ENCODE measurements at places on chromosomes 3 and 15.
A peak's percentile ranks its signal among the peaks of the same experiment; 100 is the strongest.

GRCh38 chr15:100696452-100696851, 94.1 kb downstream of the ASB7 start:
- no peak for DNase-seq

- peak; percentile 81 for DNase-seq
Observed at GRCh38 chr3:140863580-140864009, 78.0 kb upstream of the SLC25A36 start.

DNA sequence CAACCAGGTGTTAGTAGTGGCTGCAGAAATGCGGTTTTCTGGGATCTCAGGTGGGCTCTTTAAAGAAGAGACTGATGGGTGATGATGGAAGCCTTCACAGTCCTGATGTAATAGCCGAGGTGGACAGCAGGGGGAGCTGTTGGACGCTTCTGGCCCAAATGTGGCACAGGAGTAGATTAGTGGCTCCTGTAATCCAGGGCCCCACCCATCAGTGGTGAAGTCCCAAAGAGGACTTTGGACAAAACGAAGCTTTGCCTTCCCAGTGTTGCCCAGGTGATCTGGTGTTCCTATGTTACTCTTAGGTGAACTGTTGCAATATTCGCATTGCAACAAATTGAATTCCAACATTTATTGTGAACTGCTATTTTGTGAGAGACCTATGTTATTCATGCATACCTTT, 31.8 kb upstream of the MYZAP start:
- peak; percentile 26 for DNase-seq

DNA sequence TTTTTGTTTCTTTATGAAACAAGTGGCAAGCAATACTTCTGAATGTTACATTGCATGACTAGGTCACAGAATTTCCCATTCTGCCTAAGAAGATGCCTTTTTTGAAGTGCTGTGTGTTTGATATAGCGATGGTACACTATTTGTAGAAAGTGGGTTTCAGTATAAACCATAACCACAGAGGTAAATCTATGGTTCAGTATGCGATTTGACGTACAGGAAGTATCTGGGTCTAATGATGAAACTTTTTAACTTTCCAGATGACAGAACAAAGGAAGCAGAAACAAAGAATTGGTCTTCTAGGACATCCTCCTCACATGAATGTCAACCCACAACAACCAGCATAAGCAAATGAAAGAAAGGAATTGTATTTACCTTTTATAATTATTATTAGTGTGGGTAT, 133.4 kb upstream of the BHLHE40 start:
- DNase-seq = no peak

GRCh38 chr3:67686069-67686468, 31.7 kb upstream of the SUCLG2 start:
- DNase-seq = no peak

GRCh38 chr3:148625991-148626390, 71.7 kb upstream of the AGTR1 start:
- DNase-seq = no peak

DNA sequence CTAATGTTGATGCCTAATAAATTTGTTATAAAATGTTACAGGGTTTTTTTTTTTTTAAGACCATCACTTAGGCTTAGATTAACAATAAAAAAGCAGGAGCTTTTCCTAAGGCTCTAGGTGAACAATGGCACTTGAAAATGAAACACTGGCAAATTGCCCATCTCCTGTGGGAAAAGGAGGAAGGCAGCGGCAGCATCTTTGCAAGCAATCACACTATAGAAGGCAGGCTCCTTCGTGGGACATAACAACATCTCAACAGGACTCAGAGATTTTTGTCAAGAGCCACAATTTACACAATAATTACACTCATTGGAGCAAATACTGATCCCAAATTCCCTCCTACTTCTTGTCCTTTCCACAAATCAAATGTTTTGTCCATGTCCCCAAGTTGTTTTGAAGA, 646.7 kb downstream of the ROBO2 start:
- no peak for DNase-seq

GRCh38 chr15:90087454-90088154, 14.7 kb downstream of the IDH2 start:
- DNase-seq = no peak

DNA sequence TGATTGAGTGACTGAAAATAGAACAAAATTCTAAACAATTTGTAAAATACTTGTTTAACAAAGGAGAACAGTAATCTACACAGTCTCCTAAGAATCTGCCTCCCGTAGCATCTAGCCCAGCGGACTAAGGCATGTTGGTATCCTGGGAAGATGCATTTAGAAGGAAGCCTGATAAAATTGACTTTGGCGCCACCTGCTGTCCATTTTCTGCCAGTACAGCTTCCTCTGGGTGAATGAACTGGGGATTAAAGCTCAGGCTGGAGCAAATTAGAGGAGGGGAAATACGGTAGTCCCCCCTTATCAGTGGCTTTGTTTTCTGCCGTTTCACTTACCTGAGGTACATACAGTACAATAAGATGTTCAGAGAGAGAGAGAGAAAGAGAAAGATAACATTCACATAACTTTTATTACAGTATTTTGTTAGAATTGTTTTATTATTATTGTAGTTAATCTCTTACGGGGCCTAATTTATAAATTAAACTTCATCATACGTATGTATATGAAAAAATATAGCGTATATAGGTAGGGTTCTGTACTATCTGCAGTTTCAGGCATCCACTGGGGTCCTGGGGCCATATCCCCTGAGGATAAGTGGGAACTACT, 191.6 kb downstream of the GAP43 start:
- peak; percentile 18 for DNase-seq

DNA sequence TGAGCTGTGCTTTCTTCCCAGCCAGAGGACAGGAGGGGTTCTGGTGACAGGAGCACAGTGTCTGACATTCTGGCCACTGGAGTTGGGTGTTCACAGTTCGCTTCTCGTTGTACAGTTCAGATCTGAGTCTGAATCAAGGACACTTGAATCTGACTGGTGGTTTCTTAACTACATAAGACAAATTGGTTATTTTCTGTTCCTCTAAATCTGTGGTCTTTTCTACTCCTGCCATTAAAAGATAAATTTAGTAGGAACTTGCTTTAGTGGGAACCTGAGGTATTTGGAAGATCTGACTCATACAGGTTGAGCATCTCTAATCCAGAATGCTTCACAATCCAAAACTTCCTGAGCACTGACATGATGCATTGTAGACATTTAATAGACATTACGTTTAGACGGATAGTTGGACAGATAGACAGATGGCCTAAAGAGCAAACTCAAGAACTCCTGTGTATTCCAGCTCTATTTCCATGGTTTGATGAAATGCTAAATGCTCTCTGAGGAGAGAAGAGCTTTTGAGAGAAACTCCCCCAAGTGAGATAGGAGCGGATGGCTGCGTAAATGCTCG, 71.0 kb downstream of the CCK start:
- no peak for DNase-seq

- no peak for DNase-seq
Observed at GRCh38 chr15:43545426-43545825, 28.0 kb downstream of the MAP1A start.

DNA sequence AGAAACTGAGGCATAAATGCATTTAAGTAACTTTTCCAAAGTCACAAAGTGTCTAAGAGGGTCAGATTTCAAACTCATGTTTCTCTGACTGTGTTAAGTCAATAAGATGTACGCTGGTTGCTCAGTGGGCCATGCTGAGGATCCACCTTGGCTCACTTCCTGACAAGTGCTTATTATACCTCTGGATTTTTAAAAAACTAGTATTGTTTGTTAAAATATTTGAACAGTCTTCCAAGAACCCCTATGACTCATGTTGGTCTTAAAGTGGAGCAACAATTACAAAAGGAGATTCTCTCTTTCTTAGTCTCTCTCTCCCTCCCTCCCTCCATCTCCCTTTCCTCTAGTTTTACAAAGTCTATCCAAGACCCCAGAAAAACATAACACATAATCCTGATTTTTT, 1050.2 kb downstream of the AGBL1 start:
- no peak for DNase-seq

- no peak for DNase-seq
Observed at GRCh38 chr3:80060664-80061063, 292.9 kb upstream of the ROBO1 start.

- no peak for DNase-seq
Observed at GRCh38 chr3:62131620-62132019, 241.7 kb downstream of the FEZF2 start.

DNA sequence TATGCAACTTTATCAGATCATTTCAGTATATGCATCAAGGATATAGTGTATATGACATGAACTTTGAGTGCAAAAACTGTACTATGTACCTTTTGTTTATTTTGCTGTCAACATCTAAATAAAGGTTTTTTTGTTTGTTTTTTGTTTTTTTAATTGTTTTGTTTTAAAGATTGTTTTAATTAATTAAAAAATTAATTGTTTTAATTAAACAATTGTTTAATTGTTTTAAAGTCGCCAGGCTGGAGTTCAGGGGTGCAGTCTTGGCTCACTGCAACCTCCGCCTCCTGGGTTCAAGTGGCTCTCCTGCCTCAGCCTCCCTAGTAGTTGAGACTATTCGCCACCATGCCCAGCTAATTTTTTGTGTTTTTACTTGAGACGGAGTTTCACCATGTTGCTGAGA, 79.9 kb upstream of the LRRFIP2 start:
- DNase-seq = no peak

- DNase-seq = no peak
Observed at GRCh38 chr15:74897300-74897701, 7.5 kb downstream of the MPI start.

DNA sequence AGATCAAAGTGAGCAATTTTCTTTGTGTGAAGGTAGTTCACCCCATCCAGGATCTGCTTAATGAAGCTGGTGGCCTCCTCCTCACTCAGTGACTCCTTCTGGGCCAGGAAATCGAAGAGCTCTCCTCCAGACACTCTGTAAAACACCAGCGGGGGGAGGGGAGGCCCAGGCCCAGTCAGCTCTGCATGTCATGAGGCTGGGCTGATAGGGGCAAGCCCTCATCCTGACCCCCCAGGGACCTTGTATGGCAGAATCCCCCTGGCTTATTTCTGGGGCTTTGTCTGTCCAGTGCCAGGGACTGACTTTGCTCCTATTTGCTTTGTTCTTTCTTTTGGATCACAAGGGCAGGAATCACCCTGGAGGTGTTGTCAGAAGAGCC, 74.9 kb downstream of the DAPK2 start:
- DNase-seq = no peak

DNA sequence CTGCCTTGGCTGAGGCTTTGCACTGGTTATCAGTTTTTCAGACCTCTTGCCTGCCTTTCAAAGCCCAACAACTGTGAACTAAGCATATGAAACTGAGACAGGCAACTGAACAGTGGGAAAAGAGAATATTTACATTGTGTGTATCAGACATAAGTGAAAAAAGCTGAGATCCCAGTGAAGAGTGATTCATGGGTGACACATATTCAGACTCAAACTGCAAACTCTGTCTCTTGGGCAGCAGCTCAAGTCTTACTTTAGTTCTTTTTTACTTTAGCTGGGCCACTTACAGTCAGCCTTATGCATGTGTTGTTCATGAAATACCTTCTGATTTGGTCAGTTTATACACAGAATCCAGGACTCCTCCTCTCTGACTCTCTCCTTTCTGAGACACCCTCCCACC, 19.2 kb downstream of the SUCLG2 start:
- no peak for DNase-seq

DNA sequence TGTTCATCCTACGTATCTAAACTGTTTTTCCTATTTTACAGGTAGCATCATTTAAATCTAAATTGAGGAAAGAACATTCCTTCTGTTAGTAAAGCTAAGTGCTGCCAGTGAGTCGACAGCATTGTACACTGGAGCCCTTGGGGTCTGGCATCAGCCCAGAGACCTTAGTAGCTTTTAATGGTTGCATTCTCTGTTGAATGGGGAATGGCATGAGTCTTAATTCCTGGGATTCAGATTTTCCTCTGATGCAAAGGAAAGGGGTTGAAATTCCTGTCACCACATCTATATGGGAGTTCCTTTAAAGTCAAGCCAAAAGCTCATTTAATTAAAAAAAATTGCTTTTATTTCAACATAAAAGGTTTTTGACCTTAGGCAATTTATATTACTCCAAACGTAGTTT, 148.4 kb upstream of the GBE1 start:
- no peak for DNase-seq

GRCh38 chr15:77596821-77597803, 35.6 kb downstream of the LINGO1 start:
- DNase-seq = no peak

DNA sequence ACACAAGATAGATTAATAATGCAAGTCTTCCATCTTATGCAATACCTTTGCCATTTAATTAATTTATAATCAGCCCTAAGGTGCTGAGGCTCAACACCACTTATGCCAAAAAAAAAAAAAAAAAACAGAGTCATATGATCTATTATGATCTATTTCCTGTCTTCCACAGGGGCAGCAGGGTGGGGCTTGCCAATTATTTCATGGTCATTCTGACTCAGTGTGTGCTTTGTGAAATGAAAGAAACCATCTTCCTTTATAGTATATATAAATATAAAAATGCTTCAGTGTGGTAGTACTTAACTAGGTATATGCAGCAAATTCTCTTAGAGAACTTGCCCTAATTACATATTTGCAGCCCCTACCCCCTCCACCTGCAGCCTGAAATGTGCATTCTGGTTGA, 7.2 kb upstream of the RARB start:
- no peak for DNase-seq

- DNase-seq = no peak
Observed at GRCh38 chr15:63597821-63598220, 634 bp downstream of the FBXL22 start.

GRCh38 chr15:74265046-74265639, 29.0 kb downstream of the CCDC33 start:
- DNase-seq = no peak

DNA sequence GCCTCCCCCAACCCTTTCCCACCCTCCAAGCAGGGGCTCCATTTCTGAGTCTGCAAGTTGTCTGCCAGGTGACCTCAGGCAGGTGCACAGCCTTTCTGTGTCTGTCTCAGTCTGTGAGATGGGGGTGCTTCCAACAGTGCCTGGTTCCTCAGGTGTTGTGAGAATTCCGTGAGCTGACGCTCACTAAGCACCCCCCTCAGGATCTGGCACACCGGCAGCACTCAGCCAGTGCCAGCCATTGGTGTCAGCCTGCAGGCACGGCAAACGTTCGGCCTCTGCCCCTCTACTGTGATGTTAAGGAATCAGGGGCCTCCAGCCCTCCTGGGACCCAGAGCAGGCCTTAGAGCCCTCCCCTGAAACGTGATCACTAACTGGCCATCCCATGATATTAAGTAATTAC, 2.4 kb downstream of the KLF15 start:
- no peak for DNase-seq

- DNase-seq = no peak
Observed at GRCh38 chr3:51777985-51778384, 1.1 kb downstream of the IQCF6 start.

DNA sequence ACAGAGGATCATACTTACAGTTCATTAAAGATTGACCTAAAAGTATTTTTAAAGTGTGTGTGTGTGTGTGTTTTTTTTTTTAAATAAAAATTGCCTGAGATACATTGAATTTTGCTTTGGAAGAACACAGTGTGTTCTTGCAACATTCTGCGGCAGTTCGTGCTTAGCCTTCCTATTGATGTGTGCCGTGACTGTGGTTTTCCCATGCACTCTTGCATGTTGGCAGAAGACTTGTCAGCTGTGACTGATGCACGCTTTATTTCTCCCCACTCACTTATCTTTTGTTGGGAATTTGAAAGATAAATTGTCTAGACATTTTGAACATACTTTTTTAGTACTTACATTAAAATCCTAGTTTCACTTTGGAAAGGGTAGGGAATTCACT, 136.3 kb upstream of the LRRFIP2 start:
- DNase-seq = no peak

GRCh38 chr3:124397088-124397487, 333.2 kb upstream of the UMPS start:
- DNase-seq = no peak

- DNase-seq = no peak
Observed at GRCh38 chr3:117144853-117145252, 435.3 kb downstream of the TUSC7 start.

Measured in NCI-H774 (cell line).